Smooth muscle cell of trachea (primary cell): ENCODE measurements at places on chromosomes 5 and 9. TPM values are rescaled to one million over a fixed set of nuclear protein-coding genes. Genes with fewer than 3 reads are reported as not detected.

Gene N4BP3
- total RNA-seq, result 1.7 and 2.2 TPM in 2 replicates

Gene IPO11
- total RNA-seq, result 26.6 and 38.0 TPM in 2 replicates

Gene PDGFRB
- total RNA-seq, result 126 and 239 TPM in 2 replicates

Gene ZNF879
- 4.9 and 5.6 TPM in 2 replicates for total RNA-seq
